ENCODE measurements at places on chromosomes 2 and 18.

DNA sequence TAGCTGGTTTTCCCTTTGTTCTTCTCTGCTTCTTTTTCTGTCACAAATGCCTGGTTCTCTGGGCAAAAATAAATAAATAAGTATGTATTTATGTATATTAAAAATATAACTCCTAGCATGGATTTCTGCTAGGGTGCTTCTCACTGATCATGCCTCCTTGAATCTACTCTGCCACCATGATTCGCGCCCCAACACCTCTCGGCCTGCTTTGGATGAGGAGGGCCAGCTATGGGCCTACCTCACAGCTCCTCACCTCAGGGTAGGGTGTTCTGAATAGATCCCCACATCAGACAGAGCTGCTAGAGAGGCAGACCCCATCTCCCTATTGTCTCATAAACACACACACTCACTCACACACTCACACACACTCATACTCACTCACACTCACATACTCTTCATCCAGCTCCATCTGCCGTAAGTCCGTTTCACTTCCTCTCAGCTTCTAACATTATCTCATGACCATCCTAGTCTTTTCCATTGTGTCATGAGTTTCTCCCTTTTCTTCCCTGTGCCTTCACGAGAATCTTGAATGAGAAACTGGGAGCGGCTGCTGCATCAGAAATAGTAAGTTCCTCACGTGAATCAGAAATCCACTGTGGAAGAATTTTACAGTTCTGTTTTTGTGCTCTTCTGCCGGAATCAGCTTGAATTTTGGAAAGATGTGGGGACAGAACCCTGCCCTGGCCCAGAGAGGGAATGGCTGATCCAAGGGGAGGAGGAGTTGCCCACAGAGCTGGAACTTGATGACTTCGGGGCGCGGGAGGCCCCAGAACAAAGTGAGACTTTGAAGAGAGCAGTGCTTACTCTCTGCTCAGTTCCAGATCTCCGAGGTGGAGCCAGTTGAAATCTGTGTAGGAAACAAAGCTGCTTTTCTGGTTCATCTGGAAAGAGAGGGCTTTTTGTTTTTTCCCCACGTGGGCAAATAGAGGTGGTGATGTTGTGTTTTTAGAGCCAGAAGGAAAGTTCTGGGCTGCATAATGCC lies 20.9 kb downstream of the ANXA4 start:
- DNase-seq: no peak

DNA sequence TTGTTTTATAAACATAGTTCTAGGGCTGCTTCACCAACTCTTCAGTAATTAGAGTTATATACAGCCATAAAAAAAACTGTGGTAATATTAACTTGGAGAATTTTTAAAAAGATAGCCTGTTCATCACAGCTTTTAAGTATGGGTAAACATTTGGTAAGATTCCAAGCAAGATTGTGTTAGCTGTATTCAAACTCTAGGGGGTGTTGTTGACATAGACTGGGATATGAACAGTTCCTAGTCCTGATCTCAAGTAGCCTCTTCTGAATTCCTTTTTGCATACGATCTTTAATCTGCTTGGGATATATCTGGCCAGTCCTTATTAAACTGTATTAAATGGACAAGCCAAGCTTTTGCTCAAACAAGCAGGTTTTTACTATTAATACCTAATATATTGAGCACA lies 13.4 kb downstream of the NOP58 start:
- no peak for DNase-seq

DNA sequence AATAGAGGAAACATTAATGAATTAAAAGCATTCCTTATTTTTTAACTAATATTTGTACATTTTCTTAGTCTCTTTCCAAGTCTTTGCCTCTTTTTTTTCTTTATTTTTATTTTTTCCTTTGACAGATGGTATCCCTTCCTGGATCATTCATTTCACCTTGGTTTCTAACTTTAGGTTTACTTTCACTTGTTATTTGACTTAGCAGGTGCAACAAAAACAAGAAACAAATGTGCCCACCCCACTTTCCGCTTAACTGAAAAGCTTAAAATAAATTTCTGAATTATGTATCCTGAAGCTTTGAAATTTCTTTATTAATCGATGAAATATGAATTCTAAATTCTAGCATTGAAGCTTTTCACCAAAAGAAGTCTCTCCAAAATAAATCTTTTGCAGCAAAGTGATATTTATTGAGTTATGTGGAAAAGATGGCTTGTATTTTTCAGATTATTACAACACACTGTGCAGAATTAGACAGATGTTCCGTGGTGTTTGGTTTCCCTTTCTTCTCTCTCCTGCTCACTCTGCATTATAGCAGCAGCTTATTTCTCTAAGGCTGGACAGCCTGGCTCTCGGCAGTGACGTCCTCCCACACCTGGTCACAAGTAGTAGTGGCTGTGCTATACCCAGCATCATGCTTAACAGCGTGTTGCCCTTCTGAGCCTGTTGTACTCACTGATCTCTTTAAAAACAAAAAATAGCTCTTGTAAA lies 99.1 kb upstream of the ZNF397 start:
- DNase-seq: no peak

GRCh38 chr2:168992591-168993349 lies 38.4 kb downstream of the ABCB11 start:
- no peak for DNase-seq

DNA sequence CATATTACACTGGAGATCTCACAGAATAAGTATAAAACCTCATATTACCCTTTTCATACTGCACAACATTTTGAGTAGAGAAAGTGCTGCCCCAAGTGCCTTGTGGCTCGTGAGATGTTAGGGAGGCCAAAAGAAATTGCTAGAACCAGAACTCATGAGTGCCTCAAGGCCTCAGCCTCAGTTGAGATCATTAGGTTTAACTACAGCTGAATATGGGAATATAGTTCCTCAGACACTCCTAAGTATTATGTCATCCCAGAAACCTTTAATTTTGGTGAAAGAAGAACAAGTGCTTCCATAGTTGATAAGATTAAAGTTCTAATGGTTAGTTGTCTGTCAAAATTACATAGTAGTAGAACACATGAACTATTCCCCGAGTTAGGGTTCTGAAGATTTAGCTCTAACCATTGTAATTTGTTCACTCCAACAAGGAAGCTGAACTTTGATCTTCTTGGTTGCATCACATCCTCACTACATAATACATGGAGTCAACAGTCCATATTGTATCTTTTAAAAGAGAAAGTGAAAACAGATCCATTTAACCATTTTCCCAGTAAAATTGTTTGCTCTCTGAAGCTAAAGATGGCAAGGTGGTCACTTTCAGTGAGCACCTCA lies 9.6 kb upstream of the AQP4 start:
- DNase-seq: no peak

DNA sequence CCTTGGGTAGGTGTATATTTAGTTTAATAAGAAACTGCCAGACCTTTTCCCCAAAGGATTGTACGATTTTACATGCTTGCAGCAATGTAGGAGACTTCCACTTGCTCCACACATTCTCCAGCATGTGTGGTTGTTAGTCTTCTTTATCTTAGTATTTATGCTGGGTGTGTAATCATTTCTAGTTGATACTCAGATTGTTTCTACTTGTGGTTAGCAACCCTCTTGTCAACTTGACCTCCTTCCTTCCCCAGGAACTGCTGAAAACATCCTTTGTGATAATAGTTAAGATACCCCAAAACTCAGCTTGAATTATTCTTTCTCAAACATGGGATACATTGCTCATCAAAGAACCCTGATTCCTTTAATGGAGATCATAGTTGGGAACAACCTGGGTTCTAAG lies 37.2 kb upstream of the CYBRD1 start:
- no peak for DNase-seq

DNA sequence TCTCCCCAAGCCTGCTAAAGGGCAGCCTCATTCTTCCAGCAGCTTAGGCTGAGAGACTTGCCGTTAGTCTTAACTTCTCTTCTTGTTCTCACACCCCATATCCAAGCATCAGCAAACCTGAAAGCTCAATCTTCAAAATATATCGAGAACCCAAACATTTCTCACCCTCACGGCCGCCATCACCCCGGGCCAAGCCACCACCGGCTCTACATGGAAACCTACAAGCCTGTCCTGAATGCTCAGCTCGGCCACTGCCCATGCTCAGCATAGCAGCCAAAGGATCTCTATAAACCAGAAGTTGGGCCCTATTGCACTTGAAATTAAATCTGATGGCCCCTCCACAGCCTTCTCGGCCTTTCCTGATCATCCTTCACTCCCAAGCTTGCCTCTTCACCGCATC lies 2.1 kb downstream of the HS1BP3 start:
- DNase-seq: no peak

DNA sequence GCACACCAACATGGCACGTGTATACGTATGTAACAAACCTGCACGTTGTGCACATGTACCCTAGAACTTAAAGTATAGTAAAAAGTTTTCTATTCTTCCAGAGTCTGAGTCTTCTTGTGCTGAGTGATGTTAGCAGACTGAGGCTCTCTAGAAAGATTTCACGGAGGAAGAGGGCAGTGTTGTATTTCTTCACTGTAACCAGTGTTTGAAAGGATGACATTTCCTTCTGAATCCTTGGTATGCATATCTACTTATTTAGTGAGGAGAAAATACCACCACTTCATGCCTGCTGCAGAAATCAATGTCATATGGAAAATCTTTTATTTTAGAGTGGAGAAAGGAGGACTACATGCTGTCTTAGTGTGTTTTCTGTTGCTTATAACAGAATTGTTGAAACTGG lies 357.1 kb downstream of the CCDC85A start:
- no peak for DNase-seq

DNA sequence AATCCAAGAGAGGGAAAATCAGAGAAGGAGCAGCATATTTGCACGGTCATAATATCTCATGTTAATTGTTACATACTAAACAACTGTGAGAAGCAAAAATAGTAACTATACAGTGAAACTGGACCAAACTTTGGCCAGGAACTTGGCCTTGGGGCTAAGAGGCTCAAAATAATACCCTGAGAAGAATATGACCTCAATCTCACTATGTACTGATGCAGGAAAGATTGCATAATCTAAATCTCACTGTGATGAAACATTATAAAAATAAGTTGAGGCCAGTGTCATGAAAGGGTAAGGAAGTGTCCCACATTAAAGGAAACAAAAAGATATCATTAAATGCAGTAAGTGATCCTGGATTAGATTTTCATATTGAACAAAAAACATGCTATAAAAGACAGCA lies 36.5 kb downstream of the ZRANB3 start:
- no peak for DNase-seq

DNA sequence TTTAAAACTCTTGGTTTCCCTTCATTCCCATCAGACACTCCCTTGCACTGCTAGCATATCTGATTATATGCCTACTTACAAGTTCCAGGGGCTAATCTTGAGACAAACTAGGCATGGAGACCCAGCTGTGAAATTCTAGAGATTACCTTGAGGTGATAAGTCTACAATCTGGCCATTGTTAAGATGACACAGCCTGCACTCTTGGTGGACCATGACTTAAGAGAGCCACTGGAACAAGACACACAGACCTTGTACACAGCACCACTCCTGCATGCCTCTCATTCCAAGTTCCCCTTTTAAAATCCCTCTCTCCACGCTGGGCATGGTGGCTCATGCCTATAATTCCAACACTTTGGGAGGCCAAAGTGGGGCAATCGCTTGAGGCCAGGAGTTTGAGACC lies 387.2 kb upstream of the DCC start:
- DNase-seq: no peak

DNA sequence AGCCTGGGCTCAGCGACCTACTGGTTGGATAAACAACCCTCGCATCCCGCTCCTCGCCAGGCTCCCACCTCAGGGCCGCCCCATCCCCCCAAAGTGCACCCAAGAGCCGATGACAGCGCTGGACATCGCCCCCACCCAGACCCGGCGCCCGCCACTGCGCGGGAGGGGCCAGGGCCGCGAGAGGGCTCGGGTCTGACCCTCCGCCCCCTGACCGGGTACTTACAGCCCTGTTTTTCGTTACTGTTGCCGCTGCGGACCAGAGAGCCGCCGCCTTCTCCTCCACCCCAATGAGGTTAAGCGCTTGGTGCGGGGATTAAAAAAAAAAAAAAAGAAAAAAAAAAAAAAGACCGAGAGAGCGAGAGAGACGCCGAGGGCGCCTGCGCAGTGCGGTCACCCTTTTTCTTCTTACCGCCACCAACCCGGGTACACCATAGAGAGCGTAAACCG lies at the start of gene CLASP1:
Gene CLASP1 (minus strand): TSS at position 314 of the 447 bp plus-strand sequence. CDS start 43,567 bp downstream, outside the sequence.
- DNase-seq: no peak

Data from activated naive CD4-positive, alpha-beta T cell treated with anti-CD3 and anti-CD28 coated beads, Interleukin-2, amount 50 U/mL, for 72 hours (primary cell).